ENCODE measurements at places on chromosomes 4 and X. TPM values are rescaled to one million over a fixed set of nuclear protein-coding genes. Genes with fewer than 3 reads are reported as not detected.

- no peak for DNase-seq
These were observed 126.1 kb downstream of the AFF1 start for GRCh38 chr4:87060957-87061356.

DNA sequence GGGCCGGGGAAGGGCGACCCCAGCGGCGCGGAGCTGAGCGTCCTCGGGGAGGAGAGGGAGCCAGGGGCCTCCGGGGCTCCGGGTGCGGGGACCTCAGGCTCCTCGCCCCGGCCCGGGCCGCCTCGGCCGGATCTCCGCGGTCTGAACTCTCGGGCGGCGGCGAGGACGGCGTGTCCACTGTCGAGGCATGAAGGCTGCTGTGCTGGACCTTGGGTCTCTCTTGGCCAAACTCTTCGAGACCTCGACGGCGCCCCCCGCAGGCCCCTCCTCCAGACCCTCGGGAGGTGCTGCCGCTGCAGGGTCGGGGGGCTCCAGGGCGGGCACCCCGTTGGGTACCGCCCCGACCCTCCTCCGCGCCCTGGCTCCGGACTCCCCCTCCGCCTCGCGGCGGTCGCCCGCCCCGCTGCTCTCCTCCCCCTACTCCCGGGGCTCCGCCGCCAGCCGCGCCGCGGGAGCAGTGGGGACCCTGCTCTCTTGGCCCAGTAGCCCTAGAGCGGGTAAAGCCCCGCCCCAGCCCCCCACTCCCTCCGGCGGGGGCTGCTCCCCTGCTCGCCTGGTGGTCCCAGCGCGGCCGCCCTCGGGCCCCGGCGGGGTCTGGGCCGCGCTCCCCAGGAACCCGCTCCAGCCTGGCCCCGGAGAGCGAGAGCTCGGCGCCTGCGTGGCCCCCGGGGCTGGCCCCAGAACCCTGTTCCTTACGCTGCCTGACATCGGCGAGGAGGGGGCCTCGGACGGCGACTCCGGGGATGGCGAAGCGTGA lies 564 bp downstream of the FAM149A start:
- no peak for DNase-seq

GRCh38 chr4:17414392-17414791 lies 97.5 kb downstream of the QDPR start:
- no peak for DNase-seq

DNA sequence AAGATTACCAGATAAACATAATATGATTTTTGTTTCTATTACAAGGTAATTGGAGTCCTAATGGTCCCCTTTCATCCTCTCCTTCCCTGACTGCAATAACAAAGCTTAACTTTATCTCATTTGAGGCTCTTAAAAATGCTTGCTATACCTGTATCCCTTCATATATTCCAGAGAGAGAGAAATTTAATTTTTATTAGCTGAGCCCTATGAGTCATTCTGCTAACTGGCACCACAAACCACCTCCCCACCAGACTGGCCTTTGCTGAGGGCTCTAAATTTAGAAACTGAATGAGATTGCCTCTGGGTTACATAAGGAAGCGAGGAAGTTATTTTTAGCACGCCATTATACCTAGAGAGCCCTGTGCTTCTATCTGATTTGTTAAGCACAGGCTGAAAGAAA lies 27.4 kb downstream of the CBLL2 start:
- DNase-seq, result no peak

GRCh38 chr4:155007660-155008176 lies 200.7 kb upstream of the NPY2R start:
- DNase-seq, result no peak

Gene ZFP92
- 0.29 TPM for total RNA-seq

Gene SHROOM4
- 6.9 TPM for total RNA-seq

Gene PDGFRA
- total RNA-seq, result 125 TPM

Gene FABP2
- total RNA-seq, result not detected

Gene TRIM2
- total RNA-seq, result 109 TPM

Gene GUCY1A1
- 75.8 TPM for total RNA-seq

All from breast epithelium (tissue), 4 donors.